ENCODE measurements at places on chromosomes 3 and 15.

DNA sequence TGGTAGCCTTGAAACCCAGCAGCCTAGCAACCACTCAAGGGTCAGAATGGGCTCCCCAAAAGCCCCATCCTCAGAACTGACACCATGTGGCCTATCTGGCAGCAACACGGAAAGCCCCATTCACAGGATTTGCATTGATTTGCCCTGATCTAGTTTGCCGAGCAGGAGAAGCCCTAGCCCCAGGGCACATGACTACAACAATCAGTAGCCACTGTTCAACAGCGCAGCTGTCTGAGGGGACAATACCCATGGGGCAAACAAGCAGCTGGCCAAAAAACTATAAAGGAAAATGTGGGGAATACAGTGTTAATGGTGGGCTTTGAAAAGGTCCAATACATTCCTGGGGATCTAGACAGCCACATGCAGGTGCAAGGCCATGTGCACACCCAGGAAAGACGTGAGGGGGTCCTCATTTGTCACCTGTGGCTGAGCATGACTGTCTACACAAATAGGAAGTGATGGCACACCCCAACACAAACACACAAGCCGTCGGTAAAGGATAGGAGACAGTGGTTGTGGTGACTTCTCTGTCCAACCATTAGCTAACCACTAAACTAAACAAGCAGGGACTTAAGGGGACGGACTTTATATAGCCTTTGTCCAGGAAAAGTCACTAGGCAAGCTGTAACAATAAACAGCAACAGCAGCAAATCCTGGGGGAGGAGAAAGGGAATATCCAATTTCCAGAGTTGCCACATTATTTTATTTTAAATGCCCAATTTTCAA lies 113.7 kb downstream of the LRIG1 start:
- DNase-seq = no peak

DNA sequence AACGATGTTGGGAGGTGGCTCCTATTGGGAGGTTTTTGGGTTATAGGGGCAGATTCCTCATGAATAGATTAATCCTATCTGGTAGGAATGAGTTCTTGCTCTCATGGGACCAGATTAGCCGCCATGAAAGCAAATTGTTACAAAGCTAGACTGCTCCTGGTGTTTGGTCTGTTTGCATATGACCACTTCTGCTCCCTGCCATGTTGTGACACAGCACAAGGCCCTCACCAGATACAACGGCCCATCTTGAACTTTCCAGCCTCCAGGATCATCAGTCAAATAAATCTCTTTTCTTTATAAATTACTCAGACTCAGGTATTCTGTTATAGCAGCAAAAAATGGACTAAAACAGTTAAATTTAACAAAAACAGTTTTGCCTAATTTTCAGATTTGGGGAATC lies 34.4 kb downstream of the TRIM42 start:
- DNase-seq = no peak

DNA sequence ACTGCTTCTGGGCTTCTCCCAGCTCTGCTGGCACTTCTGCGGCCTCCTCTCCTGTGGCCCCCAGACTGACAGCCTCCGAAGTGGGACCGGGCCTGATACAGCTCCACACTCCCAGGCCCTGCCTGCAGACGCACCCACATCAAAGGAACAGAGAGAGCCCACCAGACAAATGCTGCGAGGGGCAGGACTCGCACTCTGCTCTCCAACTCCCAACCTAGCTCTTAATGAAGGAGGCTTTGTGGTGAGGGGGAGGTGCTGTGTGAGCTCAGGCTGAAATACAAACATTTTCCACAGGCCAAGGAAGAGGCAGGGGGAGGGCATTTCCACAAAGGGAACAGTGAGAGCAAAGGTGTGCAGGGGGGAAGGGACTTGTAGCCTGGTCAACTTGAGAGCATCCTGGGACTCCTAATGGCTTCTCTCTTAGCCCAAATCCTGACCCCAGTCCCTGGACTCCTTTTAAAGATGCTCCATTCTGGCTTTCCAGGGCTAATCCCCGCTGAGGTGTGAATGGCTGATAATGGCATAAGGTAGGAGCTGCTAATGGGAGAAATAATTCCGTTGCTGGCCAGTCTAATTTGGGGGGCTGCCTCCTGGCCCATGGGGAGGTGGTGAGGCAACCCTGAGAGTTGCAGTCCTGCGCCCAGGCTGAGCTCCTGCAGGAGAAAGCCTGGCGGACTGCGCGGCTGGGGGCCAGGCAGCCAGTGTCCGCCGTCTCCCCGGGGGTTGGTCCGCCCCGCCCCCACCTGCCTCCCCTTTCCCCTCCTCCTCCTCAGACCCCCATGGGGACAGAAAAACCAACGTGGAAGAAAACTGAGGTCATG lies 9.6 kb downstream of the LINGO1 start:
- no peak for DNase-seq

- no peak for DNase-seq
These were observed 60.9 kb downstream of the PXYLP1 start for GRCh38 chr3:141292356-141293058.

DNA sequence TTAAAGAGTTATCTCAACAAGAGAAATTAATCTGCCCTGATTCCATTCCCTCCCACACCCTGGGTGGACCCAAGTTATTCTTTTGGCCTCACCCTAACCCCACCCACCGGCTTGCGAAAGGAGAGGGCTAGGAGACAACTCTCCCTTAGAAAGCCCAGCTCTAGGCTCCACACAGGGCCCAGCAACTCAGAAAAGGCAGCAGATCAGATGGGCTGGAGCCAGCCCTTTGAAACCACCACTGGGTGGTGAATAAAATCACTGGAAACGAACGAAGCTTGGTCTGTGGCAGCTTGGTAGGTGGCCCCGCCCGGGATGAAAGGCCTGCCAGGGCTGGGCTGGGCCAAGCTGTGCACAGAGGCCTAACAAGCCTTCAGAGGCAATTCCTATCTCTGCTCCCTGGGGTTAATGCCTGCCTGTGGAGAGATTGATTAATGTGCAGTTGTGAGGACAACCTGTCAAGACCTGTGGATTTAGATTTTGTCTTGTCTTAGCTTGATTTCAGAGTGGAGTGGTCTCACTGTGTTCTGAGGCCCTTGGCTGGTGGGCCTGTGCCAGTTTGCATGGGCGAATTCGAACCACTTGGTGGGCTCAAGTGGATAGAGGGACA lies 38.8 kb downstream of the BHLHE40 start:
- peak; percentile 33 for DNase-seq

- no peak for DNase-seq
These were observed 36.2 kb downstream of the HDC start for GRCh38 chr15:50229336-50229735.

GRCh38 chr15:56249092-56249491 lies 5.4 kb upstream of the RFX7 start:
- DNase-seq = peak; percentile 6

- DNase-seq = no peak
These were observed 209.6 kb downstream of the TJP1 start for GRCh38 chr15:29612701-29613100.

DNA sequence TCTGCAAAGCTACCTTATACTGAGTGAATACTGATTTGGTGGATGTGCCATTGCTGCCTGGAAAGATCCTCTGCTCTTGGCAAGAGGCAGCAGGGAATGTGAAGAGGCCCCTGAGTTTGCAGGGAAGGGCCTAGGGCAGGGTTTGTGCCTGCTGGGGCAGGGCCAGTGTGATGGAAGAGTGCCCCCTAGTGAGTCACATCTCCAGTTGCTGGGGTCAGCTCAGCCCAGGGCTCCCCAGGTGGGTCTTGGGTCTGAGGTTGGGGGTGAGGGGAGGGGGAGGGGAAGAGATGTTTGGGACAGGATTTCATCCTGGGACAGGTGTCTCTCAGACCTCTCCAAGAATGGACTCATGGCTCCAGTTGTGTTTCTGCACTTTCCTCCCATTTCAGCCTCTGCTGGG lies 4.1 kb upstream of the AMOTL2 start:
- no peak for DNase-seq

- no peak for DNase-seq
These were observed 9.4 kb downstream of the SLC51B start for GRCh38 chr15:65054333-65055200.

GRCh38 chr15:85583442-85583841 lies 203.0 kb downstream of the AKAP13 start:
- no peak for DNase-seq

DNA sequence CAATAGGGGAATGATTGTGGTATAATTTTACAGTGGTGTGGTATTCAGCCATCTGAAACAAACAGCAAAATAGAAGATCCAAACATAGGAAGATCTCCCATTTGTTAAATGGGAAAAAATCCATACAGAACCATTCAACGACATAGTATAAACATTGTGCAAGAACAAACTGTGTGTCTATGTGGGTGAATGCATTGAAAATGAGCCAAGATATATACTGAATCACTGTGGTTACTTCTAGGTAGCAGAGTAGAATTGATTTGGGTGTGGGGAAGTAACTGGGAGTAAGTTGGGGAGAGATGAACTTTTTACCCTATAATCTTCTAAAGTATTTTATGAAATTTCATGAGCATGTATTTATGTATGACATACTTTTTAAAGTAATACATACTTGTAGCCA lies 123.1 kb upstream of the UMPS start:
- DNase-seq = no peak

GRCh38 chr15:67834581-67835296 lies 5.1 kb downstream of the RNU6-1 start:
- no peak for DNase-seq

DNA sequence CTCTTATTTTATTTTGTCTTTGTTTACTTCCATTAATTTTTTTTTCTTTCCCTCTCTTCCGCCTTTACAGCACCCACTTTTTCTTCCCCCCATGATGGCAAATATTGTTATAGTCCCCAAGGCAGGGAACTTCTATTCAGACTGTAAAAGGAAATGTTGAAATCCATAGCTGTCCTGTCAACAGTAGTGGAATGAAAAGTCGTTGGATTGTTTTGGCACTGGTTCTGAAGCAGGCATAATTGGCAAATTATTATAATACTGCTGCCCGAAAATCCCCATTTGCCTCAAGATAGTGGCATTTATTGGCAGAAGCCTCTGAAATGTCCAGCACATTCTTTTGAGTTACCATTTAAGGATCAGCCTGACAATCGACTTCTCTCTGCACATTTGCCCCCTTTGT lies 150.6 kb downstream of the TPRG1 start:
- DNase-seq = no peak

DNA sequence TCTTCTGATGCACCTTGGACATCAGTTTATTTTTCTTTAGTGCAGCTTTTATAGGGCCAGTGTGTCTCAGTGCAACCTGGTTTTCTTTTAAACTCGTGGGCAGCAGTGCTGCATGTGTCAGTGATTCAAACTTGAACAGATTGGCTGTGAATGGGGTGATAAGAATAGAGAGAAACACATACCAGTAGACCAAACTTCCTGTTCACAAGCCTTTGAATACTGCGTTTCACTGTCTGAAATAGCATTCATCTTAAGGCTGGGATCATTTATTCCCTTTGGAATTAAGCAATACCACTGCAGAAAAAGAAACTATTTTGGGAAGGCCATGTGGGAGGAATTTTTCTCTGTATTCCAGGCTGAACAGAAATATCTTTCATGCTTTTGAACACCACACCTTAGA lies 51.7 kb downstream of the PHLDB2 start:
- DNase-seq = no peak

- DNase-seq = no peak
These were observed 84.7 kb downstream of the EOMES start for GRCh38 chr3:27637346-27637995.

- no peak for DNase-seq
These were observed 33.4 kb upstream of the PSMD6 start for GRCh38 chr3:64056606-64057180.

DNA sequence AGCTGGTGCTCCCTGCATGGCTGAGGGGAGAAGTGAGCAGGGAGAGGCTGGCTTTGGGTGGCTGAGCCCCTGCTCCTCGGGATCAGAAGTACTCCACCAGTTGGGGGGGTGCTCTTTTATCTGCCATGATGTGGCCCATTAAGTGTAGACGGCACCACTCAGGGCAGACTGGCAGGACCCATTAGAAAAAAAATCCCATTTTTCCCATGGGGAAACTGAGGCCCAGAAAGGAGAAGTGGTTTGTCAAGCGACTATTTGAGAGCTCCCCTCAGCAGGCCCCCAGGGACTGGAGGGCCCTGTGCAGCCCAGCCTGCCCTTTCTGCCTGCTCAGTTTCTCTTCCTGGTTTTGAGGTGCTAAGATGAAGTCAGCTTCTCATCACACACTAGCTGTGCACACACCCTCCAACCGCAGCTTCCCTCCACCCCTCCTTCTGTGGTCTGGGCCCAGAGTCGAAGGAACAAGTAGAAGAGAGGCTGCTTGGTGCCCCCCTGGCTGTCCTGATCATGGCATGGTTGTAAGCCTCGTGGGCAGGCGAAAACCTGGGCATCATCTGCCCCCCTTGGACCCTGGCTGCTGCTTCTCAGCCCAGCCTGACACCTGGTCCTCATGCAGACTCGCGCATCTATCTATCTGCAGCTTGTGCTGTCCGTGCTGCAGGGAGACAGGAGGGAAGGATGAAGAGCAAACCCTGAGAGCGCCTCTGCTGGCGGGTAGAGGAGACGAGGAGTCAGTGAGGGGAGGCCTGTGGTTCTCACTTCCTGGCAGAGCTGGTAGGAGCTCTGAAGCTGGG lies 5.6 kb downstream of the CSK start:
- no peak for DNase-seq

- no peak for DNase-seq
These were observed 82.5 kb downstream of the PEX5L start for GRCh38 chr3:179953993-179954870.

- no peak for DNase-seq
These were observed 15.0 kb upstream of the PLSCR1 start for GRCh38 chr3:146559388-146559787.

GRCh38 chr3:79314544-79314943 lies 453.3 kb downstream of the ROBO1 start:
- no peak for DNase-seq

DNA sequence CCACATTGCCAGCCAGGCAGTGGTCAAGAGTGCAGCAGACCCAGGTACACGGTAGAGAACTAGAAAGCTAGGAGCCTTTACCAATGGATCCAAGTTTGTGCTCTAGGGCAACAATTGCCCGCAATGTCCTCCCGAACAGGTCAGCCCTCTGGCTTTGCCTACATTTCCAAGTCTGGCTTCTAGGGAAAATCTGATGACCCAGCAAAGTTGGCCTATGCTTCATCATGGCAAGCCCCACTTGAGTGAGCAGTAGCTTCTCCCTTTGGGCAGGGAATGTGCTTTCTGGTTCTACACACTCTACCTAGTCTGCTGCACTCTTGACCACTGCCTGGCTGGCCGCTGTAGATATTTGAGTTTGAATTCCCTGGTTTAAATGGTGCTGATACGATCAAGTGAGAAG lies 361.6 kb upstream of the NR2F2 start:
- DNase-seq = no peak

DNA sequence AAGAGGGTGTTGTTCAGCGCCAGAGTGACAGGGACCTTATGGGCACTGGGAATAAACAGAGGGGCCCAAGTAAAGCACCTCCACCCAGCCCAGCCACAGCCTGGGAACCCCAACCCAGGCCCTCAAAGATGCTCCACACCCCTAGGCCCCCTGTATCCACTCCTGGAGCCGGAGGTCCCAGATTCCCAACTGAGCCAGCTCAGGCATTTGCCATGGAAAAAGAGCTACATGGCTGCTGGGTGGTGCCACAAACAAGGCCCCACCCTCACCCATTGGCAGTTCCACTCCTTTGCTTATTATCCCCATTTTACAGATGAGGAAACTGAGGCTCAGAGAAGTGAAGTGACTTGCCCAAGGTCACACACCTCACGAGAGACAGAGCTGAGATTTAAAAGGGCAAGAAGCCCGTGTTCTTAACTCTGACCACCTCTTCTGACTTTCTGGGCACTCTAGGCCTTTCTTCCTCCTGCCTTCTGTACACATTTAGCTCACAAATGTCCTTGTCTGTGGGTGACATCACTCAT lies 16.9 kb downstream of the ANPEP start:
- DNase-seq = no peak

- DNase-seq = no peak
These were observed 3.8 kb upstream of the IRAK2 start for GRCh38 chr3:10160925-10161324.

GRCh38 chr15:89860891-89861290 lies 32.9 kb downstream of the AP3S2 start:
- no peak for DNase-seq

All from NCI-H446 treated with DMSO at 0.1 percent for 48 hours (cell line).